ENCODE measurements at places on chromosomes 4 and X. TPM values are rescaled to one million over a fixed set of nuclear protein-coding genes. Genes with fewer than 3 reads are reported as not detected.

The CA5B gene
- total RNA-seq = 6.5 TPM

The UGT8 gene
- not detected for total RNA-seq

The TRIM2 gene
- total RNA-seq = 39.3 TPM

The LIMCH1 gene
- 19.0 TPM for total RNA-seq

DNA sequence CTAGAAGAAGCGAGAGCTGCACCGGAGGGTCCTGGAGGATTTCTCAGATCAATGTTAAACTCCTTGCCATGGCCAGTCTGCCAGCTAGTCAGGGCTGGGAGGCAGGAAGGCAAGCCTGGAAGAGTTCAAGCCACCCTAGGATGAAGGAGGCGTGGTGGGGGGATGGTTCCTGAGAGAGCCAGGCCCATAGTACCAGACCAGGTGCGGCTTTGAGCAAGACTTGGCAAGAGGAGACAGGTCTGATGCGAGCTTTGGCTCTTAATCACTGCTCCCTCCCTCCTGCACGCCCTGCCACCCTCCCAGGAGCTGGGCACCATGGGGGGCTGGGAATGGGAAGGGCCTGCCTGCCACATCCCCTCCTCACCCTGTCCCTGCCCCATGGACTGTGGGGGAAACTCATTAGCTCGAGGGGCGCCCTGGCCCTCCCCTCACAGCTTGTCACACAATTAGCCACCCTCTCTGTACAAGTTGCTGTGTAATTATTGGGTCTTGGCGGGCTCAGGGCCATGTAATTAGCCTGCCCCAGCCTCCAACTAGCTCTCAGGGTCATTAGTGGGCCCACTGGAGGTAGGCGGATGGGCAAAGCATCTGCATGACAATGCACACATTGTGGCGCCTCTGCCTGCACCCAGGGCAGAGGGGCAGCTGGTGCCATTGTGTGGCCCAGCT lies 50.3 kb downstream of the EFNB1 start:
- no peak for DNase-seq

- DNase-seq = no peak
Observed at GRCh38 chr4:3658530-3658913, 107.7 kb upstream of the ADRA2C start.

GRCh38 chrX:39196192-39197102 lies 395.2 kb downstream of the MID1IP1 start:
- no peak for DNase-seq

DNA sequence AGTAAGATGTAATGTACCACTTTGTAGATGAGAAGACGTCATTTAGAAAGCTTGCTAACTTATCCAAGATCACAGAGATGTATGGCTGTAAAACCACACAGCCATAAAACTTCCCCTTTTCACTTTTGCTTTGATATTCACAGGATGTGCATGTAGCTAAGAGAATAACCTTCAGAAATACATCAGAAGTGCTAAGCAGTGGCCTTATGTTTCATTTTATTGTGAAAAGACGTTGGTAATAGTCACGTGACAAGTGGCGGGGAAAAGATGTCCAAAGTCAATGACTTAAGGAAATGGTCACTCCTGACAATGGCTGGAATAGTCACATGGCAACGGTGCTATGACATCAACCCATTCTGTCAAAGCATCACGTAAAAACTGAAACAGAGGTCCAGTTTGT lies 12.9 kb upstream of the WDR17 start:
- DNase-seq = no peak

DNA sequence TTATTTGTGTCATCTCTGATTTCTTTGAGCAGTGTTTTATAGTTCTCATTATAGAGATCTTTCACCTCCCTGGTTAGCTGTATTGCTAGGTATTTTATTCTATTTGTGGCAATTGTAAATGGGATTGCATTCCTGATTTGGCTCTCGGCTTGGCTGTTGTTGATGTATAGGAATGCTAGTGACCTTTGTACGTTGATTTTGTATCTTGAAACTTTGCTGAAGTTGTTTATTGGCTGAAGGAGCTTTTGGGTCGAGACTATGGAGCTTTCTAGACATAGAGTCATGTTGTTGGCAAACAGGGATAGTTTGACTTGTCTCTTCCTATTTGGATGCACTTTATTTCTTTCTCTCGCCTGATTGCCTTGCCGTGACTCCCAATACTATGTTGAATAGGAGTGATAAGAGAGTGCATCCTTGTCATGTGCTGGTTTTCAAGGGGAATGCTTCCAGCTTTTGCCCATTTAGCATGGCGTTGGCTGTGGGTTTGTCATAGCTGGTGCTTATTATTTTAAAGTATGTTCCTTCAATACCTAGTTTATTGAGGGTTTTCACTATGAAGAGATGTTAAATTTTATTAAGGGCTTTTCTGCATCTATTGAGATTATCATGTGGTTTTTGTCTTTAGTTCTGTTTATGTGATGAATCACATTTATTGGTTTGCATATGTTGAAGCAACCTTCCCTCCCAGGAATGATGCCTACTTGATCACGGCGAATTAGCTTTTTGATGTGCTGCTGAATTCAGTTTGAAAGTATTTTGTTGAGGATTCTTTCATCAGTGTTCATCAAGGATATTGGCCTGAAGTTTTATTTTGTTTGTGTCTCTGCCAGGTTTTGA lies 72.7 kb upstream of the BOD1L1 start:
- peak; percentile 87 for DNase-seq

DNA sequence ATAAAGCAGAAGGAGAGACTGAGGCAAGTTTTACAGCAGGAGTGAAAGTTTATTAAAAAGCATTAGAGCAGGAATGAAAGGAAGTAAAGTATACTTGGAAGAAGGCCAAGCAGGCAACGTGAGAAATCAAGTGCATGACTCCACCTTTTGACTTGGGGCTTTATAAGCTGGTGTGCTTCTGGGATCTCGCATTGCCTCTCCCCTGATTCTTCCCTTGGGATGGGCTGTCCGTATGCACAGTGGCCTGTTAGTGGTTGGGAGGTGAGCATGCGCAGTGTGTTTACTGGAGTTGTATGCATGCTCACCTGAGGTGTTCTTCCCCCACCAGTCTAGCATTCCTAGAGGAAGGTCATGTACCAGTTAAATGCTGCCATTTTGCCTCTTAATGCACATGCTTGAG lies 29.1 kb upstream of the C1QTNF7 start:
- DNase-seq = no peak

GRCh38 chr4:13988353-13989305 lies 361.1 kb upstream of the BOD1L1 start:
- DNase-seq = peak; percentile 77

- DNase-seq = no peak
Observed at GRCh38 chrX:68043713-68044438, 389.4 kb downstream of the OPHN1 start.

DNA sequence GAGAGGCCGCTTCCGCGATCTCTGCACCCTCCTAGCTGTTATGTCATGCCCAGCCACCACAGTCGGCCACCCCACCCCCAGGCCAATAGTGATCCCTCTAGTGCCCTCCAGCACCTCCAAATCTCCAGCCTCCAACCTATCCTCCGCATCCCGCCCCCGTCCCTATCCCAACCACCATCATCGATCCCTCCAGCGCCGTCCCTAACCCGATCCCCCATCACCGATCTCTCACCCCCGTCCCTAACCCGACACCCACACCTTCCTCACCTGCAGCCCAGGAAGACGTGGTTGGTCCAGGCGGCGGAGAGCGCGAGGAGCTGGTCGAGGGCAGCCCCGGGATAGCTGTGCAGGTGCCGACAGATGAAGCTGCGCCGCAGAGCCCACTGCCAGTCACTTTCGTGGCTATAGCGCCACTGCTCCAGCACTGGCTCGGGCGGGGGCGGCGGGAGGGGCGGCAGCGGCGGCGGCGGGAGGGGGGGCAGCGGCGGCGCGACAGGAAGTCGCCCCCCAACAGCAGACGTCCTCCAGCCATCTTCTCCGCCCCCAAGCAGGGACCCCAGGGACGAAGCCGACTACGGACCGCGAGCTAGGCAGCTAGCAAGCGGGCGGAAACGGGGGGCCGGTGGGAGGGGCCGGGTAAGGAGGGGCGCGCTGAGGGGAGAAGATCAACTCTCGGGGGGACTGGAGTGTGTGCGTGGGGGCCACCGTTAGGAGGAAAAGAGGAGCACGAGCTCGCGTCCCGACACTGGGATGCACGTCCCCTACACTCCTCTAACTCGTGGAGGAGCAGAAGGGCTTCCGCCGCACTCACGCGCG lies 552 bp downstream of the NKRF start:
- no peak for DNase-seq

DNA sequence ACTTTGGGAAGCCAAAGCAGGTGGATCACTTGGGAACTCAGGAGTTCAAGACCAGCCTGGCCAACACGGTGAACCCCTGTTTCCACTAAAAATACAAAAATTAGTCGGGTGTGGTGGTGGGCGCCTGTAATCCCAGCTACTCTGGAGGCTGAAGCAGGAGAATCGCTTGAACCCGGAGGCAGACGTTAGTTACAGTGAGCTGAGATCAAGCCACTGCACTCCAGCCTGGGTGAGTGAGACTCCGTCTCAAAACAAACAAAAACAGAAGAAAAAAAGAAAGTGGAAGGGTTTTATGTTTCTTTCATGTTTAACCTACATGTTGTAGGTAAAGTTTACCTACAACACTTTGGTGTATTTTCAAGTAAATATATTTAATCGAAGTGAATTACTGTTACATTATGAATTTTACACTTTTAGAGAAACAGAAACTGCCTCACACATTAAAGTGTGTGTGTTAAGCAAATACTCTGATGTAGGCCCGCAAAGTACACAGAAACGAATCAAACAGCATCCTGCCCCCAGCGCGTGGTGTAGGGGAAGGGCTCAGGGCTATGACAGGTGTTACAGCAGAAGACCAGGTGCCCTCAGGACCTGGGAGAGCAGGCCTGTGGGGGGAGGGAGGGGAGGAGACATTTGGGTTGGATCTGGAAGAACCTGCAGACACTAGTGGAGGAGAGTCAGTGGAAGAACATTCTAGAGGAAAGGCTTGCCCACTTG lies 39.0 kb downstream of the PTTG2 start:
- no peak for DNase-seq

GRCh38 chr4:173930329-173930967 lies 353.0 kb downstream of the FBXO8 start:
- DNase-seq = no peak

DNA sequence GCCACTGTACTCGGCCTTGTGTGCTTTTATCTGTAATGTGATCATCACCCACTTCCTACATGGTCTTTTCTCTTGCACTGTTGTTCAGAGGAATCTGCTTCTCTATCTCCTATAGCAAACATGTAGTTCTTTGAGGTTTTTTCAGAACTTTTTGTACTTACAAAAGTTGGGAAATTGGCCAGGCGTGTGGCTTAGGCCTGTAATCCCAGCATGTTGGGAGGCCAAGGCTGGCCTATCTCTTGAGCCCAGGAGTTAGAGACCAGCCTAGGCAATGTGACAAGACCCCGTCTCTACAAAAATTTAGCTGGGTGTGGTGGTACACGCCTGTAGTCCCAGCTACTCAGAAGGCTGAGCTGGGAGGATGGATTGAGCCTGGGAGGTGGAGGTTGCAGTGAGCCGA lies 30.4 kb downstream of the TAF1 start:
- no peak for DNase-seq

DNA sequence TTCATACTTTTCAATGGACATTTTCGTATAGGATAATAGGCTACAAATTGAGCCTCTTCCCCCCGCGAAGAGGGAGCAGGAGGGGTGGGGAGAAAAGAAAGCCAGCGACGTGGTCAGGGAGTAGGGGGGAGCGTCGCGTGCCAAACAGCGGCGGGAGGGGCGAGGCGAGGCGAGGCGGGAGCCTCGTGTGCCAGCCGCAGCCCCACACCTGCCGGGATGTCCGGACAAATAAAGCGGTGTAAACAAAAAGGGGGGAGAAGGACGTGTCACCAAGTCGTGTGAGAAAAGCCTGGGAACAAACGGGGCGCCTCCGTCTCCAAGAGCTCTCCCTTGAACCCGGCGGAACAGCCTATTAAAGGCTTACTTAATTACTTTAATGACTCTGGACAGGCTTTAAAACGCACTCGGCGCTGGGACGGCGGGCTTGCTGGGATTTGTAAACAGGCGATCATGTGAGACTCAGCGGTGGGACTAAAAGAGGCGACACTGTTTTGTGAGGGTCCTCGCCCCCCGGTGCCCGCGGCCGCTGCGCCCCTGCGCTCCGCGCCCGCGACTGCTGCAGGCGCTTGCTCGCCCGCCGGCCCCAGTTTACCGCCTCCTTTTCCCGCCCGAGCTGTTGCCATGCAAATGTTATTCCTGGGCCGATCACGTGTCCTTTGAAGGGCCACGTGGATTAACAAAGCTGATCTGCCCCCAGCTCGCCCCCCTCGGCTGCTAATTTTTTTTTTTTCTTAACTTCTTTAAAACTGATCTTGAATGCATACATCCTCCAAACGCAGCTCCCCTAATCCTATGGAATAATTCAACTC lies at the start of gene HELT:
Gene HELT, plus strand, starts transcription at position 527 of the 809 bp plus-strand sequence. CDS start 439 bp downstream, outside the sequence.
- no peak for DNase-seq

GRCh38 chr4:105170711-105171110 lies 24.0 kb downstream of the TET2 start:
- no peak for DNase-seq

- no peak for DNase-seq
Observed at GRCh38 chr4:79898055-79898454, 175.0 kb downstream of the ANTXR2 start.

GRCh38 chrX:153816831-153817690 lies 13.3 kb downstream of the PDZD4 start:
- no peak for DNase-seq

- DNase-seq = no peak
Observed at GRCh38 chr4:85166318-85166717, 199.8 kb upstream of the WDFY3 start.

DNA sequence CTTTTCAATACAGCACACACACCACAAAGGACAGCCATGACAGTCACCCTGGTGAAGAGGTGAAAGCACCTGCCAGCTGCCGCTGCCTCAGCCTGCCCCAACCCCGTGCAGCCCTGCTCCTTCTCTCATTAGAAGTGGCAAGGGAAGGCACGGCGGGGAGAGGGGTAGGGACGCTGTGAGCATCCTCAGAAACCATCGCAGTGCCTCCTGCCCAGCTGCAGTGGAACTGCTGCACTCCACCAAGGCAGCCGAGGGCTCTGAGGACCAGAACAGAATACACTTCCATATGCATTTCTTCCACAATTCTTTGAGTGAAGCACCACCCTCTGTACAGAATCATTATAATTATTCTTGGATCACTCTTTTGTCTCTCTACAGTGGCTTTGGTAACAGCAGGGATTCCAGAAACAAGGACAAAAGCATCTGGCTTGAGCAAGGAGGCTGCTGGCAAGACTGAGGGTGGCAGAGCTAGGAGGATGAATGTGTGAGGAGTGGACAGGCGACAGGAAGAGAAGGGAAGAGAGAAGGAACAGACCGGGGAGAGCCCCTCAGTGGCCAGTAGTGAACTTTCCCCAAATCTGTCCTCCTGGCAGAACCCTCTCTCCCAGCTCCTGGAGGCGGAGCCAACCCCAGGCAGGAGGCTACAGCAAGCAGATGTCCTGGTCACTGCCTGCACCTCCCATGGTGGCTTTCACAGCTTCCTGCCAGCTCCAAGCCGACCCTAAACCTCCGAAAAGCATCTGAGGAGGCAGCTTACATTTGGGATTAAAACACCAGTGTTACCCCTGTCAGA lies 73.2 kb downstream of the MTNR1A start:
- DNase-seq = no peak
